Cardiac muscle cell (in vitro differentiated cells and primary cell): ENCODE measurements at places on chromosomes 6 and 20. TPM values are rescaled to one million over a fixed set of nuclear protein-coding genes. Genes with fewer than 3 reads are reported as not detected.

The TINAG gene
- not detected in 2 replicates for total RNA-seq

The GFRAL gene
- total RNA-seq, result not detected in 2 replicates

The FAM83C gene
- total RNA-seq, result 0.49 TPM in 1 of 2 replicates, not detected in the other

The TSBP1 gene
- not detected in 2 replicates for total RNA-seq

The PTK6 gene
- not detected in 2 replicates for total RNA-seq

The ARHGAP18 gene
- 0.45 and 0.67 TPM in 2 replicates for total RNA-seq

The AKAP12 gene
- 44.4 and 84.9 TPM in 2 replicates for total RNA-seq

DNA sequence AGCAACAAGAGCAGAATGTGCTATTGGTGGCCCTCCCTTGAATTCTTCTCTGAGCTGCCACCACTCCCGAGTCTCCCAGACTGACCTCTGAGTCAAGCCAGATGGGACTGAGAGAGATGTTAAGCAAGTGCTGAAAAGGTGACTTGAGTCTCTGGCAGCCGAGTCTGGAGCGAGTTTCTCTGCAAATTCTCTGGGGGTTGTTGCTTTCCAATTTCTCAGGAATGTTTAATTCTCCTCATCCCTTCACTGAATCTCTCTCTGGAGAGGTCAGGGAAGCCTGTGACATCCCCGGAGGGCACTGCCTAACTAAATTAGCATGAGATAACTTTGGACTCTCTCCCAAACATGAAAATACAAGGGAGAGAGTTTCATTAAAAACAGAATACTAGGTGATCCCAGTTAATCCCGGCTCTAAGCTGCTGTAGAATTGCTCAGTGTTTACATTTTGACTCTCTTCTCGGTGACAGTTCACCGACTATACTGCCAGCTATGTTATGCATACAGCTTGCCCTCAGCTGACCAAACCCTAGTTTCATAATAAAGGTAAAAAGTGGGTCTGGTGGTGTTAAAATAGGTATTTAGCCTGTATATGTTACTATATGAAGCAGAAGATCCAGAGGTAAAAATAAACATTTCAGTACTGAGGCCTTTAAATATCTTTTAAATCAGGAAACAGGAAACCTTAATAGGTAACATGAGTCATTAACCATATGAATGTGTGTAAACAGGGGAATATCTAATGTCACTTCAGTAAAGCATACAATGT is 157.9 kb downstream of the FOXC1 start:
- DNase-seq, result peak; percentile 71

GRCh38 chr20:9574181-9574580 is 59.8 kb downstream of the LAMP5 start:
- no peak for DNase-seq

- DNase-seq, result no peak
These were observed 4.0 kb upstream of the ADGRF5 start for GRCh38 chr6:46925563-46926253.

DNA sequence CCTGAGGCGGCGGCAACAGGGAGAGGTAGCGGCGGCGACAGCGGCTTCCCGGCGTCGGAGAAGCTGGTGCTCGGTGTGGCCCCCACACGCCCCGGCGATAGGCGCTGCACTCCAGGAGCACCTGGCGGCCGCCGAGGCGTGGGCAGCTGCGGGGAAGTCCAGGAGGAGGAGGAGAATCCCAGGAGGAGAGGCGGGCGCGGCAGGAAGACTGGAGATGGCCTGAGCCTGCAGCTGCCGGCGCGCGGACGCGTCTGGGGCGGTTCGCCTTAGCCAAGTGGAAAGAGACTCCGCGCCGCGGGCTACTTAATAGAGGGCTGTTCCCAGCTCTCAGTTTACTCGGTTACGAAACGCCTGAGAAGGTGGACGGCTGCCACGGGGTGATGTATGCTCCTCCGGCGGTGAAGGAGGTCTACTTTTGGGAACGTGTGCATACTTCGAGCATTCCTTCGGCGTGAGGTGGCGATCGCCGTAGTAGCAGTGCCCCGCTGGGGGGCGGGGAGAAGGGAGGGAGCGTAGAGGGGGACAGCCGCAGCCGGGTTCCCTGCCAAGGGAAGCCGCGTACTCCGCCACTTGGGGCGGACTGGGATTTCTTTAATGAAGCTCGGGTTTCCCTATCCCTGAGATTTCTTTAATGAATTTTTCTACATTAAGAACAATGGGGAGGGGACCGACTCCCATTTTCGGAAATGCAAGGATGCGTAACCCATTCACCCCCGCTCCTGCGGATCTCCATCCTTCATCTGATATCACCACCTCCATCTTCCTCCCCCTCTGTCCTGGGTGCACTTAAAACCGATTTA is at the start of gene COL12A1:
TSS of gene COL12A1 (minus strand) at position 278 of the 800 bp plus-strand sequence. CDS start 3,261 bp downstream, outside the sequence.
- DNase-seq, result peak; percentile 71

DNA sequence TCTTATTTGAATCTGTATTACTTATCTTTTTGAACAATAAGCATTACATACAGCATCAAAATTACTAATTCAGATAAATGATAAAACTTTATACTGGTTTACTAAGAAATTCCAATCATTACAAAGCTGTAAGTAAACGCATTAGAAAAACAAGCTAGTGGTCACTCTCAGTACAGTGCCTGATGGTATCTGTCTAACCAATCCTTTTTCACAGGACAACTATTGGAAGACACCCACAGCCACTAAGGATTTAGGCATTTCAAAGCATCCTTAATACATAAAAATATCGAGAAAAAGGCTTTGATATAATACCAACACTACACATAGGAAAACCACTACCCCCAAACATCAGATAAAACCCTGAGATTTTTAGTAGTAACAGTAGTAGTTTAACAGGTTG is 2.6 kb downstream of the CD164 start:
- no peak for DNase-seq

DNA sequence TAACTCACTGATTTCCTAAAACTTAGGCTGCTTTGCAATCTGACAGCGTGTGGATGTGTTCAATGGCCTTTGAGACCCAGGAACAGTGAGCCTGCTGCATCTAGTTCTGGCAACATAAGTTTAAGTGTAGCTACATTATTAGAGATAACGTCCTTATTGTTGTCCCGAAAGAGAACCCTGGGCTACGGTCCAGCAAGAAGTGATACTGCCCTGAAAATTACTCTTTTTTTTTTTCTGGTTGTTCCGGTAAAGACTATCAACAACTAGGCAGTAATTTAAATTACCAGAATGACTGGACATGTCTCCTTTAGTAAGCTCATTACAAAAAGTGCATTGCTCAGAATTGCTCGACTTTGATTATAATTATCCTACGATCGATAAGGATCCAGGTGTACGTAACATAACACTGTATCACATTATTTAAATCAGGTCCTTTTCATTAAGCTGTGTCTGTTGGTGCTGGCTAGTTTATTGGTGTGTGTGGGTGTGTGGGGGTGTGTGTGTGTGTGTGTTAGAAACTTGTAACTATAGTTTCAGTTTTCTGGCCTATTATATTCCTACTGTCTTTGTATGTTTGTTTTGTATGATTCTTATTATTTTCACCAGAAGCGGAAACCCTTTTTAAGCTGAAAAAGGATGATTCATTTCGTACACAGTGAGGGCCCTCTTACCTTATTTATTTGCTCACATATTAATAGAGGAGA is 3.0 kb downstream of the TSHZ2 start:
- DNase-seq, result peak; percentile 56

DNA sequence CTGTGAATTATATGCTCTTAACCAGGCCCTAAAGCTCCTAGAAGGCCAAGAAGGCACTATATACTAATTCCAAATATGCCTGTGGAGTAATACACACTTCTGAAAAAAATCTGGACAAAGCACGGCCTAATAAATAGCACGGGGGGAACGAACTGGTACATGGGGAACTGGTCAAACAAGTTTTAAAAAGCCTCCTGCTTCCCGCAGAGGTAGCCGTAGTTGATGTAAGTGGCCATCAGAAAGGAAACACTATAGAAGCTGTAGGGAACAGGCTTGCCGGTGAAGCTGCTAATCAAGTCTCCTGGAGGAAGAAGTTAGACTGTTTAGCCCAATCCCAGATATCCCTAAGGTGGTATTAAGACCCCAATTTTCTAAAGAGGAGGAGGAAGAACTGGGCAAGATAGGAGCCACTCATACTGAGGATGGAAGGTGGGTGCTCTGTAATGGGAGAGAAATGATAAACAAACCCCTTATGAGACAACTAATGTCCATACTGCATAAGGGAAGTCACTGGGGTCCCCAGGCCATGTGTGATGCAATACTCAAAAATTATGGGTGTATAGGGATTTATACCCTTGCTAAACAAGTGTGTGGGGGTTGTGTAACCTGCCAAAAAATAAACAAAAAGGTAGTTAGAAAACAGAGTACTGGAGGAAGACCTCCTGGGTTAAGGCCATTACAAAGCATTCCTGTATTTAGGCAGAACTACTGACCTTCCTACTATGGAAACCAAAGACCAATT is 27.1 kb upstream of the ZNF318 start:
- DNase-seq, result no peak

GRCh38 chr20:49695830-49696229 is 17.8 kb downstream of the B4GALT5 start:
- no peak for DNase-seq

- DNase-seq, result no peak
These were observed 43.9 kb downstream of the PLCB1 start for GRCh38 chr20:8175741-8176675.

GRCh38 chr20:46093531-46093930 is 3.8 kb upstream of the NCOA5 start:
- no peak for DNase-seq

DNA sequence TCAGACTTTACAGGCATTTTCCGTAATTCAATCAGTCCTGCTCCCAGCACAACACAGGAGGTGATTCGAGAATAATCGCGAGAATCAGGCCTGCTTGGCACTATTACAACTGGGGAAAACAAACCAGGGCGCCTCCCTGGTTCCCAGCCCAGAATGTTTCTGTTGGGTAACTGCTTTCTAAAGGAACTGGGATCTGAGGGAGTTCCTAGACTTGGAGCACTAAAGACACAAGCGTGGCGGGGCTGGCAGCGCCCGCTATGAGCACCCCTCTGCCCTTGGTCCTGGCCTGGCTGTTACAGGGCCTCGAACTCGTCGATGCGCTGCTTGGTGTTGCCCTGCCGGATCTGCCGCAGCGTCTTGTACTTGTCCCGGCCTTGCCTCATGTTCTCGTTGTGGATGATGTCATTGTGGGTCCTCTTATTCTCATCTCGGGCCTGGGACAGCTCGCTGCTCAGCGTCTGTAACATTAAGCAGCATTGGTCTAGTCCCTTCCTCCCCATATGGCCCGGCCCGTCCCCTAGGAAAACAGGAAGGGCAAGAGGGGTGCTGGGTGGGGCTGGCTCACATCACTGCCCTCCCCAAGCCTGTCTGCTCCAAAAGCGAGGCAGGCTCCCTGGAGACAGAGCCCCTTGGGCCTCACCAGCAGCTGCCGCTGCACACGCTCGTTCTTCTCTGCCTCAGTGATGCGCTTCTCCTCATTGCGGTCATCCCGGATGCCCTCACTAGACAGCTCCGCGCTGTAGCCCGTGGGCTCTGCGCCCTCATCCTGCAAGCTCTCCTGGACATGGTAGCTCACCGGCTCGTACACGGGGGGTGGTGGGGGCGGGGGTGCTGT is 52.3 kb downstream of the EZR start:
- no peak for DNase-seq

DNA sequence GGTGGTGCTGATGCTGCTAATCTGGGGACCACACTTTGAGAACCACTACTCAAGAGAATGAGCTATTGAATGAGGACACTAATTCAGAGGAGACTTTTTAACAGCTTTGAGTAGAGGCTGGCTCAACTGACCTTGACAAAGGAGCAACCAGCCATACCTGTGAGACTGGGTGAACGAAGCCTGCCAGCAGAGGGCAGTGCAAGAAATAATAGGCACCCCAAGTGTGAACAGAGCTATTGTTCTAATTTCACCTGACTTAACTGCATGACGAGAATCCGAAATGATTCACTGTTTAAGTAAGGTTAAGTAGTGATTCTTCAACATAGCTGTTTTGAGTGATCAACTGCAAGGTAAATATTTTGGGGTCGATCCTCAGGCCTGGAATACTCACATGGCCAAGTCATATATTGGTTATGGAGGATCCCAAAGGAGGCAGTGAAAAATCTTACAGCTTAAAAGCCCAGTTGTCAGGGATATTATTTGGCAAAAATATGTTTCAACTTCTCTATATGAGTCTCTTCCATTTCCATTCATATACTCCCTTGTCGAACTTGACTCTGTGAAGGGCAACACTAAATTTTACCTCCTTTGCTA is 550.5 kb upstream of the MARCKS start:
- DNase-seq, result peak; percentile 51

DNA sequence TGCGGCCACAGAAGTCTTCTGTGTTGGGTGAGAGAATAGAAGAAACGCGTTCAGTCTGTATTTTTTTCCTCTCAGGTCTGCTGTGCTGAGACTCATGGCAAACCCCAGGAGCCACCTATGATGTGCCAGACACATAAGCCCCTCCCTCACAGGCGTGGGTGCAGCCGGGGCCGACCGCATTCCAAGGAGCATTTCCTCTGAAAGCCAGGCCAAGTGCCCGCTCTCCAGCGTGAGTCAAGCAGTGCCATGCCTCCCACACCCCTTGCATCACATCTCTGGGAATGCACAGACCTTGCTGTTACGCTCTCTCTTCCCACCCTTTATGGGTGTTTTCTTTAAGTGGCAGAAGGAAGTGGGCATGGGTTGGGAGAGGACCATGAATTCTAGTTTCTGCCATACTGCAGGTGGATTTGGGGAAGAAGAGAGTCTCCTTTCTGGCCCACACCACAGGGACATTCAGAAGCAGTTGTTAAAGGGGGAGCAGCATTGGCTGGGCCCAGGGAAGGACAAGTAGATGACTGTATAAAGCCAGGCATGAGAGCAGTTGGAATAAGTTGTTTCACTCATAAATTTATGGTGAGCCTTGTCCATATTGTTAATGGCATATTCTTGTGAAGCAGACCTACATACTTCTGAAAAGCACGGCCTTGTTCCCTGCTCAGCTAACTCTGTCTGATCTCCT is 37.1 kb upstream of the TFAP2A start:
- no peak for DNase-seq

DNA sequence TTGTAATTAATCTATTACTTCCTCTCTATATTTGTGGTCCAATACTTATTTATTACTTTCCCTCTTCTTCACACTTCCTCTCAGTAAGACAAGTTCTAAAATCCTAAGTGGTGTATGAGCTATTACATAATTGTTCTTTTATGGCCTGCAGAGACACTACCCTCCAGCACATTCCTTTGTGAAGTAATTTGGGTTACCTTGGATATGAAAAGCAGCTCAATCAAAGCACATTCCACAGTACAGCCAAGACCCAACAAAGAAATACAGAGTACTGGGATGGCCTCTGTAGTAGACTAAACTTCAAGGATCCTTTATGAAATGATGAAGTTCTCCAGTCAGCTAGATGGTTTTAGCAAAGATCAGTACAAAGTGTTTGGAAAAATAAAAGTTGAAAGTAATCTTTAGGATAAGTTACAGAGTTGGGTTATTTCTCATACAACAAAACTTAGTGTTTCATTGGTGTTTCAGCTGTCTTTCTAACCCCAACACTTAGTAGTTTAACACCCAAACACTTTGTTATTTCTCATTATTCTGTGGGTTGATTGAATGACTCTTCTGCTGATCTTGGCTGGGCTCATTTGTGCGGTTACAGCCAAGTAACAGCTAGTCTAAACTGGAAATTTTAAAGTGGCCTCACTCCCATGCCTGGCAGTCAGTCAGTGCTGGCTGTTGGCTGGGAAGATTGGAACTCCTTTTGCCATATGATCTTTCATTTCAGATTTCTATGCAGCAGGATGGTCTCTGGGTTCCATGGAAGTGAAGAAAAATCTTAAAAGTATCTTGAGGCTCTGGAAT is 161.5 kb upstream of the POU3F2 start:
- no peak for DNase-seq
